ENCODE measurements at places on chromosomes 4 and X. TPM values are rescaled to one million over a fixed set of nuclear protein-coding genes. Genes with fewer than 3 reads are reported as not detected.
A peak's percentile ranks its signal among the peaks of the same experiment; 100 is the strongest.

- H3K4me3 ChIP-seq: no peak overlapping the region
- H3K27ac ChIP-seq: no peak overlapping the region
- H3K27me3 ChIP-seq: no peaks in the 10 kb centered on the region
Observed at GRCh38 chrX:26146024-26146423, 7.9 kb downstream of the MAGEB18 start.

DNA sequence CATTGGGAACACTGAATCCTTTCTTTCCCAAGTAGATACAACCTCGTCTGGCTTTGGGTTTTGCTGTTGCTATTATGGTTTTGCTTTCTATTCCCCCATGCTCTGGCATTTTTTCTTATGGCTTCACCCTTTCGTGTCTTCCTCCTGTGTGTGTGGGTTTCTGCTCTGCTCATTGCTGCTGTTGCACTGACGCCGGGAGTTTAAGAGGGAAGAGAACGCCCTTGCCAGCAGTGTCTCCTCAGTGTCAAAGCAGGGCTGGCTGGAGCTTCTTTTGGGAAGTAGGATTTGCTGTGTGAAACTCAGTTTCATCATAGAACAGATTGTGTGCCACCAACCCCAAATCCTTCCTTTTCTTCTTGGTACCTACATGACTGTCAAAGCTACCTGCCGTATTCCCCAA is 63.7 kb downstream of the CLDN22 start:
- H3K27me3 ChIP-seq: no peaks in the 10 kb centered on the region
- no peak for DNase-seq
- no peak overlapping the region for H3K4me3 ChIP-seq
- peaks cover 9% of the 10 kb centered on the region for H3K36me3 ChIP-seq
- H3K27ac ChIP-seq: peak overlapping the region; percentile 37
- peaks cover 27% of the 10 kb centered on the region for H3K4me1 ChIP-seq

- no peak overlapping the region for H3K27ac ChIP-seq
- no peaks in the 10 kb centered on the region for H3K4me1 ChIP-seq
- no peak overlapping the region for H3K4me3 ChIP-seq
- DNase-seq: no peak
- H3K27me3 ChIP-seq: no peaks in the 10 kb centered on the region
Observed at GRCh38 chrX:9087271-9088040, 53.5 kb upstream of the FAM9B start.

DNA sequence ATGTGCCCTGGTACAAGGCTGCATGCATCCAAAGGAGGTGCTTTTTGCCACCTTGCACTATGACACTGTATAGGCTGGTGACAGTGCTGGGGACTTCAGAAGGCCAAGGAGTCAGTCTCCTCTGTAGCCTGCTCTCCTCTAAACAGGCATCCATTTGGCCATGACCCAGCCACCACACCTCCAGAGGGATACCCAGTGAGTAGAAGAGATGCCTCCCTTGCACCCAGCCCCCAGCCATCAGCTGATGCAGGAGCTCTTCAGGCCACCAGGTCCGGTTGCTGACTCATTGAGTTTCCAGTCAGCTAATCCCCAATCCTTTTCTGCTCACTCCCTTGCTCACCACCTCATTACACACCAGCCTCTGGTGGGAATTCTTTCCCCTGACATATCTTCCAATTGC is 99.8 kb downstream of the PJA1 start:
- H3K4me1 ChIP-seq: no peaks in the 10 kb centered on the region
- no peak overlapping the region for H3K27ac ChIP-seq
- no peak overlapping the region for H3K4me3 ChIP-seq
- H3K36me3 ChIP-seq: no peaks in the 10 kb centered on the region
- no peak for DNase-seq

DNA sequence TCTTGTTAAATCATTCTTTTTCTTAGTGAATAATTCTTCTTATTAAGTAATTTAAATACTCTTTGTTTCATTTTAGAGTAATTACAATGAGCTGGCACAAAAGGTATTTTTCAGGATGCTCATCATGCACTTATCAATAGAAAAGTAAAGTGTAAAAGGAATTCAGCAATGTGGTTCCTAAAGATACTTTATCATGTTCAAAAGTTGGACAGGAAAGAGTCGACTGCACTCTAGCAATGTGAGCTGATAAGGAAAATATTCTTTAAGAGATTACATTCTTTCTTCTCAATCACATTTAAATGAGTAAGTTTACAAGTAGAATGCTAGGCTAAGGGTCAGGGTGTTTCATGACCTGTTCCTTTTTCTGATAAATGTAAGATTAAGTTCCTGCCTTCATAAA is 609.5 kb upstream of the FAM241A start:
- H3K27ac ChIP-seq: no peak overlapping the region
- H3K36me3 ChIP-seq: no peaks in the 10 kb centered on the region
- no peak for DNase-seq
- H3K27me3 ChIP-seq: no peaks in the 10 kb centered on the region
- no peaks in the 10 kb centered on the region for H3K4me1 ChIP-seq

DNA sequence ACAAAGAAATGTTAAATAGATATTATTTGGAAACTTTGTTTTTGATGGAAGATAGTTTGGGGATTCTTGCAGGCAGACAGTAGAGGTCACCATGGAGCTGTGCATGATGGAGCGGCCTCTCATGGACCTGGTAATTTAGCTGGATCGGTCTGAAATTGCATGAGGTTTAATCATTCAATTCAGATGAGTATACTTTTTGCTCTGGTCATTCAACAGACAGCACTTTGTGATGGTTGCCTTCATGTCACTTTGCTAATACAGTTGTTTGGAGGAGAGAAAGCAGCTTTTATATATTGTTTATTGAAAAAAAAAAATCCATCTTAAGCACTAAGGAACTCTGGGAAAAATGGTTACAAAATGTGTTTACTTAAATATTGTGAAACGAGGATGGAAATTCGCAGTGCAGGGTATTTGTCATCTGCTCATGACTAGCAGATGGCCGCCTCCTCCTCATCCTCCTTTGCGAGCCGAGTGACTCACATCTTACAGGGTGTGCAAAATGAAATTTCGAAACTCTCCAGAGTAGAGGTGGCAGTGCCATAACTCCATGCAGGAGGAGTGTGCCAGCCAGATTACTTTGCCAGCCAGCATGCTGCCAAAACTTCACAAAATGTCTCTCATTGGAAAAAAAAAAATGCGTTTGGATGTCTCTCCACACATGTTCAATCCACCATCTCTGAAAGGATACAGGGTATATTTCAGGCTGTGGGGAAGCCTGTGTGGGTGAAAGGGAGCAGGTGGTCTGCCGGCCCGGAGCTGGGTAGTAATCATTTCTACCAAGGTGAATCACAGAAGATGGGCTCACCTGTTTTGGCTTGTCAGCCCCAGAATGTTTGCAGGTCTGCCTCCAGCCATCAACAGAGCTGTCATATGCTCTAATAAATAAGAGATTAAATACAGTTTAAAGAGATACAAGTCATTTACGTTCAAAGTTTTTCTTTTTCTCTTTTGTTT is 314.9 kb upstream of the DIPK2B start:
- no peaks in the 10 kb centered on the region for H3K27me3 ChIP-seq
- DNase-seq: no peak
- H3K4me1 ChIP-seq: peaks cover 13% of the 10 kb centered on the region

DNA sequence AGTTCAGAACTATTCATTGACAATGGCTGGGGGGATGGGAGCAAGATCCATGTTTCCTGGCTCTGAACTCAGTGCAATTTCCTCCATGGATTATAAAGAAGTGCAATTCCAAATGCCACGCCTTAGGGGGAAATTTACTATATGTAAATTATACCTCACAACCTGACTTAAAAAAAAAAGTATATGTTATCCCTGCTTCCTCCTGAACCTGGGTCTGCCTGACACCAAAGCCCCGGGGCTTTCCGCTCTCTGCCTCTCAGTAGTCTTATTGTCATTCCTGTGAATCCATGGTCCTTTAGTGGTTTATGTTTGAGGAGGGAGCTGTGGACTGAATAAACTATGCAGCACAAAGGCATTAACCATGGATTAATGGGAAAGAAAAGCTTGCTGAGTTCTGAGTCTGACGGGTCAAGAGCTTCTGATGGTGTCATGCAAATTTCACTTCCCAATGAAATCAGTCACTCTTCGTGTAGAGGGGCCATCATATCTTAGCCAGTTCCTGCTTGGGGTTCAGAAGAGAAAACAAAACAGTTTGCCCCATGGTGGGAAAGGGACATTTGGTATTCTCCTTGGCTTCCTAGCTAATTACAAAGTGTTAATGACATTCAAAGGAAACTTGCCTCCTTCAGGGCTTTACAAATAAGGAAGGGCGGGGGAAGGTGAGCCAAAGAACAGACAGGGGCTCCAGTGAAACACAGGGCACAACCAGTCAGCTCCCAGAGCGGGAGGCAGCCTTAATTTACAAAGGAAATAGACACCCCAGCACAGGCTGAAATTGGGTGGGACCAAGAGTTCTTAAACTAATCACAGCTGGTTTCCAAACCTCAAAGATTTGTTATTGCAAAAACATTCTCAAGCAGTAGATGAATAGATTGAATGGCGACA is 14.3 kb downstream of the FAM9C start:
- no peak for DNase-seq
- peaks cover 23% of the 10 kb centered on the region for H3K4me1 ChIP-seq
- no peak overlapping the region for H3K27ac ChIP-seq
- no peaks in the 10 kb centered on the region for H3K27me3 ChIP-seq
- no peak overlapping the region for H3K4me3 ChIP-seq

Gene GASK1B
- total RNA-seq: 24.3 TPM

Gene TREX2
- 9.6 TPM for total RNA-seq

DNA sequence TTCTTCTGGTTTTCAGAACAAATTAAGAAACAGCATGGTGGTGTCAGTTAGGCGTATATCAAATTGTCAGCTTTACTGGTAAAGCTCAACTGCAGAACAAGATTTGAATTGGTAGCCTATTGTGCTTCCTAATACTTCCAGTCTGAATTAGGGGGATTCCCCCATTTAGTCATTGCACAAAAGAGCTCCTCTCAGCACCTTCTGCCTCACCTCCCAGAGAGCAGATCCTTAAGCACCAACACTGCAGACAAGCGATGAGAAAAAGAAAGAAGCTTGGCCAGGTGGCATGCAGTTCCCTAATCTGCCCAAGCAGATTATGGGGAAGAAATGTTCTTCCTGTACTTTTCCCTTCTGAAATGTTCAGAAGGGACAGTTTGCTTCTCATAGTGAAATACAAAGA is 9.2 kb downstream of the MAP9 start:
- no peaks in the 10 kb centered on the region for H3K4me1 ChIP-seq
- H3K27me3 ChIP-seq: no peaks in the 10 kb centered on the region
- no peak for DNase-seq
- no peak overlapping the region for H3K4me3 ChIP-seq
- no peak overlapping the region for H3K27ac ChIP-seq

Gene IL3RA
- 7.9 TPM for total RNA-seq

- no peaks in the 10 kb centered on the region for H3K27me3 ChIP-seq
- no peak overlapping the region for H3K27ac ChIP-seq
- H3K4me3 ChIP-seq: no peak overlapping the region
- no peaks in the 10 kb centered on the region for H3K36me3 ChIP-seq
- no peak for DNase-seq
Observed at GRCh38 chr4:67651536-67651935, 49.4 kb downstream of the UBA6 start.

Gene PAQR3
- 10.6 TPM for total RNA-seq

DNA sequence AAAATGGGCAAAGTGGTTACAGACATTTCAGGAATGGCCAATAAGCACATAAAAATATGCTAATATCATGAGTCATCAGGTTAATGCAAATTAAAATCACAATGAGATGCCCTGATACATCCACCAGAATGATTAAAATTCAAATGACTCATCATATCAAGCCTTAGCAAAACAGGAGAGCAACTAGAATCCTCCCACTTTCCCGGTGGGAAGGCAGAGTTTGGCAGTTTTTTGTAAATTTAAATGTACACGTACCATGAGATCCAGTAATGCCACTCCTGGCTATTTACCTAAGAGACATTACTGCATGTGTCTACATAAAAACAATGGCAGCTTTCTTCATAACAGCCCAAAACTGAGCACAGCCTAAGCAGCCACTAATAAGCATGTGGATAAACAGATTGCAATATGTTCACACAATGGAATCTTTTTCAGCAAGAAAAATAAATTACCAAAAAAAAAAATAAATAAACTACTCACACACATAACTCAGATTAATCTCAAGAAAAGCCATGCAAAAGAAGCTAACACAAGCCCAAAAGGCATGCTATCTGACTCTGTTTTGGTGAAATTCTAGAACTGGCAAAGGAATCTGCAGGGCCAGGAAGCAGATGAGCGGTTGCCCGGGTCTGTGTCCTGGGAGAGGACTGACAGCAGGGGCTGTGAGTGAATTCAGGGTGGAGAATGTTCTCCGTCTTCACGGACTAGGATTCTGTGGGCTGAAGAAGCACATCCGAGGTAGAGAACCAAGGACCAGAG is 48.8 kb downstream of the AFAP1 start:
- H3K27ac ChIP-seq: no peak overlapping the region
- H3K4me1 ChIP-seq: peaks cover 51% of the 10 kb centered on the region
- no peak overlapping the region for H3K4me3 ChIP-seq
- H3K27me3 ChIP-seq: no peaks in the 10 kb centered on the region
- no peak for DNase-seq
- no peaks in the 10 kb centered on the region for H3K36me3 ChIP-seq

DNA sequence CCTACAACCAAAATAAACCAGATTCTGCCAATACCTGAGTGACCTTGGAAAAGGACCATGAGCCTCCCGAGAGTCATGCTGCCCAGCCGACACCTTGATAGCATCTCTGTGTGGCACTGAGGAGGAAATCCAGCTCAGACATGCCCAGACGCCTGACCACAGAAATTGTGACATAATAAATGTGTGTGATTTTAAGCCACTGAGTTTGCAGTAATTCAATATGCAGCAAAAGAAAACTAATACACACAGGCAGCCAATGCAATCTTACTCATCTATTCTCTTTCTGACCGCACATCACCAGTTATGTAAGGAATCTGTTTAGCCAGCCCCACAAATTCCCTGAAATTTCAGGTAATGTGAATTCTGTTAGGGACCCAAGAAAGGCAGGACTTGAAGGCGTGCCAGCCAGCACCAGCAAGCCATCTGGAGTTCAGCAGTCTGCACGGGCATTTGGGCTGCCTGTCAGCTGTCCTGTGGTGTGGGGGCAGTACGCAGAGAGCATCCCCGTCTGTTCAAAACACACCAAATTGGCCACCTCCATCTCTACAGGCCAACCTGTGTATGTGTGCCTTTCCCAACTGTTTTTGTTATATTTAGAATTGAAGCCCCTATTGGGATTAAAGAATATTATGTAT is 176.4 kb downstream of the NLGN4X start:
- H3K4me3 ChIP-seq: no peak overlapping the region
- no peaks in the 10 kb centered on the region for H3K36me3 ChIP-seq
- H3K27ac ChIP-seq: no peak overlapping the region
- no peaks in the 10 kb centered on the region for H3K4me1 ChIP-seq
- H3K27me3 ChIP-seq: no peaks in the 10 kb centered on the region
- no peak for DNase-seq

Gene BEX5
- not detected for total RNA-seq

- DNase-seq: no peak
- no peaks in the 10 kb centered on the region for H3K4me1 ChIP-seq
- no peaks in the 10 kb centered on the region for H3K36me3 ChIP-seq
- H3K27me3 ChIP-seq: no peaks in the 10 kb centered on the region
- H3K4me3 ChIP-seq: no peak overlapping the region
- H3K27ac ChIP-seq: no peak overlapping the region
Observed at GRCh38 chr4:105461621-105462382, 12.1 kb downstream of the PPA2 start.

- no peaks in the 10 kb centered on the region for H3K27me3 ChIP-seq
- H3K4me1 ChIP-seq: peaks cover 12% of the 10 kb centered on the region
- no peak overlapping the region for H3K27ac ChIP-seq
- H3K4me3 ChIP-seq: no peak overlapping the region
- DNase-seq: no peak
- H3K36me3 ChIP-seq: no peaks in the 10 kb centered on the region
Observed at GRCh38 chr4:150960079-150960478, 55.0 kb downstream of the LRBA start.

Gene MAGEB2
- not detected for total RNA-seq

Gene IBSP
- not detected for total RNA-seq
